ENCODE measurements at places on chromosomes 13 and 19.

DNA sequence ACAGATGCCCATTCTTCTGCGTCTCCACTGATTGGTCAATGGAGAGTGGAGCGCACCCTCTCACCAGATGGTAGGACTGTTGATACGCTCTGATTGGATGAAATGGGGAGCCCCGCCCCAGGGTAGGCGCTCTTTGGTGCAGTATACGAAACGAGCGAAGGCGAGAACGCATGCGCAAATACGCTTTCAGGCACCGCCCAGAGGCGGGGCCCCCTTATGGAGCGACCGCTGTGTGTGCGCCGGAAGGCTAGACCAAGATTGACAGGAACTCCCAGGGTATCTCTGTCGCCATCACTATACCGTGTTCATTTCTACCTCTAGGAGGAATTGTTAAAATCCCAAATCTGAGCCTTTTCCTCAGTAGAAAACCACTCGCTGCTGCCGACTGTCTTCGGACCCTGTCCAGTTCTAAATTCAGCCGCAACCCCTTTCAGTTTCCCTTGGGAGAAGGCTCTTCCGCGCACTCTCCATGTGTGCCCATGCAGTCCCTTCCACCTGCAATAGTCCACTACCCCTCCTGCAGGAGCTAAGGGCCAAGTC is 720 bp upstream of the HNRNPL start:
- DNase-seq = no peak

DNA sequence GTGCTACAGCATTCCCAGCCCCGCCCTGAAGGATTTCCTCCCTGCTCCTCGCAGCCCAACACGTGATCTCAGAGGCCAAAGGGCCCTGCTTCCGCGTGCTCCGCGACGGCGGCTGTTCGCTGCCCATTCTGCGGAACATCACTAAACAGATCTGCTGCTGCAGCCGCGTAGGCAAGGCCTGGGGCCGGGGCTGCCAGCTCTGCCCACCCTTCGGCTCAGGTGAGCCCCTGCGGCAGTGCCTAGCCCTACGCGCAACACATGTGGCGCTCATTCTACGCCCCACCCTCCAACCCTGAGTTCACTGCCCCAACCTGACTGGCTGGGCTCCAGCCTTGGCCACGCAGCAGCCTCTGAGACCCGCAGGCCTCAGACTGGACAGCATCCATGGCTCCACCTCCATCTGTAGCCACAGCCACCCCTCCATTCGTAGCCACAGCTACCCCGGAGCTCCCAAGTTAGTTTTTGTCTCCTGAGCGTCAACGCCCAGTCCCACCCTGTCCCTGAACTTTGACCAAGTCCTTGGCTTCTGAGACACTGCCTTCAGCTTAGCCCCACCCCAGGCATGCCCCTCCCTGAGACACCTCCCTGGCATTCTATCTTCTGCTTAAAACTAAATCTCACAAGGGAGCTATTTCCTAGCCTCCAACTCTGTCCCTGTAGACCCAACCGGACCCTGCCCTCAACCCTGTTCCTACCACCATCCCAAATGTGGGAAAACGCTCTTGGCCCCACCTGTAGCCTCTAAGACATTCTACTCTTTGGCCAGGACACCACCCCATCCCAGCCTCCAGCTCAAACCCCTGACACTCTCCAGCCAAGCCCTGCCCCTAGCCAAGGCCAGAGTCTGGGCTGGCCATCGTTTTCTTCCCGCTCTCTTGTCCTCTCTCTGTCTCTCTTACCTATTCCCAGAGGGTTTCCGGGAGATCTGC is 6.4 kb downstream of the LTBP4 start:
- DNase-seq = no peak

DNA sequence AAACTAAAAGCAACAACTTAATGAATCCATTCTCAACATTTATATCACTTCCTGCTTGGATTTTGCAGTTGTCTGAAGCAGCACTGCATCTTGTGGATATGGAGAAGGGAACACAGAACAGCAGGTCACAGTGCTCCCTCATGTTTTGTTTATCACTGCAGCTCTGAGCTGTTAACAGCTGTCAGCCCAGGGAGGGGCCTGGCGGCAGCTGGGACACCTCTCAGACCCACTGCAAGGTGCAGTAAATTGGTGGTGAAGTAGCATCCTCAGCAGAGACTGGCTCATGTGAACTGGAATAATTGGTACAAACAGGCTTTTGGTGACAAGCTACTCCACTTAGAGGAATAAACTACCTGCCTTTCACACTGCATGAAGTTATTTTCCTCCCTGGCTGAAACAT is 170.4 kb downstream of the LIG4 start:
- DNase-seq = no peak

GRCh38 chr13:114099191-114099590 is 33.2 kb downstream of the RASA3 start:
- DNase-seq = peak; percentile 94

- DNase-seq = no peak
Measured at GRCh38 chr13:96996107-96996506, 1.8 kb upstream of the OXGR1 start.

DNA sequence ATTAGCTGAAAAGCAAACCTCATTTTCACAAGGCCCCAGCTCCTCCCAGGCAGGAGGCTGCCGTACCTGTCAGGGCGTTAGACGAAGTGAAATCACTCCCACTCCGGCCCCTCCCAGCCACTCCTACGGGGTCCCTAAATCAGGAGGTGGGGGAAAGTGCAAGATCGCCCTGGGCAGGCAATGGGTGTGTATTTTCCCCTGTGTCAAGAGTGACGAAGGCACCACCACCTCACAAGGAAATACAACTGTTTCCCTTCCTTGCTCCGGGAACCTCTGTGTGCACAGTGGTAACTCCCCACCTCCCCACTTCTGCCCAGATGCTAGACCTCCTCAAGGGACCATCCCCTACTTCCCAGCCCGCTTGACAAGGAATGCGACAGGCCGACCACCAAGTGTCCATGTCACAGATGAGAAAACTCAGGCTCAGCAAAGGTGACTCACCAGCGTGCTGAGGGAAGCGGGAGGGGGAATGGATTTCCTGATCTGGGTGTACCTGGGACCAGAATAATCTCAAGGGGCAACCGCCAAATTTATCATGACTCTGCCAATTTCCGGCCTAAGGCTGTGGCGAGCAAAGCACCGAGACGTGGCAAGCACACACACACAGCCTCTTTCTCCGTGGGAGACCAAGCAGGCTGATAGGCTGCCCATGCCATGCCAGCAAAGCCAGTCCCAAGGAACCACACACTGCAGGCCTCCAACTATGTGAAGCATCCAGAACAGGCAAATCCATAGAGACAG is 7.3 kb downstream of the PPP6R1 start:
- peak; percentile 81 for DNase-seq

GRCh38 chr19:741506-742131 is 9.3 kb upstream of the MISP start:
- DNase-seq = no peak

GRCh38 chr19:15820646-15821045 is 5.2 kb upstream of the OR10H1 start:
- no peak for DNase-seq
